Transverse colon (tissue), 4 donors: ENCODE measurements at places on chromosomes 2 and 18. TPM values are rescaled to one million over a fixed set of nuclear protein-coding genes. Genes with fewer than 3 reads are reported as not detected.

DNA sequence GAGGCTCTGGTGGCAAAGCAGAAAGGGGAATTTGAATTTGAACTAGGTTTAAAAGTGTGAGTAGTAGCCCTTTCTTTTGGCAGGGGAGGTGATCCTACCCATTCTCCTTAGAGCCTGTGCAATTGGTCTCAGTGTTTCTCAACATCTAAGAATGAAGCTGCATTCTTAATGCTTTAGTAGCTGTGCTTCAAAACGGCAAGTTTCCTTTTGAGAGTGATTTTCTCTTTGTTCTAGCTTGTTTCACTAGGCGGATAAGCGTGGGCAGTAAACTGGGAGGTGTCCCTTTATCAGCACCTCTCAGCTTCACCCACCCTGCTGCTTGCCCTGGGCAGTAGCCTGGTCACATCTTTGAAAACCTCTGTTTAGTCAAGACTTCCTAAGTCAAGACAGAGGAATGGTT is 6.7 kb downstream of the CRIM1 start:
- no peak for DNase-seq

DNA sequence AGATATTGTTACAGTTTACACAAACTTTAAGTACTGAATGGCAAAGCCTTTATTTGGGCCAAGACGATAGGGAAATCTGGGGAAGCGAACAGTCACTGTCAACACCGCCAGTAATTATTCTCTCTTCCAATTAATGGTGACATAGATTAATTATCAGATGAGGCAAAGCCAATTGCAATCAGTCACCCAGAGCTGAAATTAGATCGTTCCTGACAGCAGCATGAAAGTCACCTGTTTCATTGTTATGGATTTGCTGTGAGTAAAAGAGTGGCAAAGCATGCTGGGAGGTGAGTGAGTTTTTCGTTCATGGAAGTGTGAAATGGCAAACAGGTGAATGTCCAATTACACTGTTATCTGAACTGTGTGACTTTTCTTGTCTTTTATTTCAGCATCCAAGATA is 164.8 kb upstream of the KLHL14 start:
- no peak for DNase-seq

DNA sequence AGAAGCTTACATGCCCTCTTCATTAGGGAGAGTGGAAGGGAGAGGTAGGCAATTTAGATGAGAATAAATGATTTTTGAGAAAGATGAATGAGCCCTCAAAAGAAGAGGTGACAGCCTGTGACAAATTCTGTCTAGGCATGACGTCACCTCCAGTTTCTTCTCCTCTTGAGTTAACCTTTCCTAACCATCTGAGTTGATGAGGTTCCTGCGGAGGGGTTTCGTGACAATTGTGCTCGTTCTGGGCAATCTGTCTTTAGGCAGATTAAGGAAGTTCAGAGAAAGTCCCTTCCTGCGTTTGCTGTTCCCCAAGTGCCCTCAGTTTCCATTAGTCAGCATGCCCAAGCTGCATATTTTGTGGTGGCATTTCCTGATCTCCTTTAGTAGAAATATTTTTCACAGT is 640.2 kb upstream of the SYT4 start:
- no peak for DNase-seq

The RUFY4 gene
- not detected for total RNA-seq

GRCh38 chr18:22307528-22307927 is 110.2 kb downstream of the CTAGE1 start:
- DNase-seq = no peak

The ITGA4 gene
- total RNA-seq = 30.8 TPM

GRCh38 chr18:48279312-48279711 is 129.9 kb downstream of the ZBTB7C start:
- DNase-seq = no peak

DNA sequence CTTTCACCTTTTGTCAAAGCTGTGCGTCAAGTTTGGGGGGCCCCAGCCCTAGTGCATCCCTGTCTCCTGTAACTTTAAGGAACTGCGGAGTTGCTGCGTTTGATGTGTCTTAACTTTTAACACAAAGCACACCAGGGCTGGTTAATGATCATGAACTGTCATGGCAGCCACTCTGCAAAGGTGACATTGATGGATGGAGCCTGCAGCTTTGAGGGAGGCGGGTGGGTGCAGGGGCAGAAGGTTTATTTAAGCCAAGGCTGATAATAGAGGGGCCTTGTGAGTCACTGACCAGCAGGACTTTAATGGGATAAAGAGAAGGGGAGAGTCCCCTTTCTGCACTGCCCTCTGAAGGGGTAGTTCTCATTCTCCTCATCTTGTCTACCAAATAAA is 190.2 kb upstream of the GATA6 start:
- no peak for DNase-seq

The MROH2A gene
- total RNA-seq = 0.14 TPM

The MRPL33 gene
- 89.4 TPM for total RNA-seq

The ORMDL1 gene
- total RNA-seq = 77.3 TPM

GRCh38 chr2:219298759-219299371 is 10.3 kb downstream of the PTPRN start:
- DNase-seq = peak; percentile 93

- no peak for DNase-seq
Observed at GRCh38 chr2:56209701-56210100, 25.9 kb downstream of the CCDC85A start.
